Renal pelvis (tissue), 12 donors: ENCODE measurements at places on chromosomes 16 and 17.

DNA sequence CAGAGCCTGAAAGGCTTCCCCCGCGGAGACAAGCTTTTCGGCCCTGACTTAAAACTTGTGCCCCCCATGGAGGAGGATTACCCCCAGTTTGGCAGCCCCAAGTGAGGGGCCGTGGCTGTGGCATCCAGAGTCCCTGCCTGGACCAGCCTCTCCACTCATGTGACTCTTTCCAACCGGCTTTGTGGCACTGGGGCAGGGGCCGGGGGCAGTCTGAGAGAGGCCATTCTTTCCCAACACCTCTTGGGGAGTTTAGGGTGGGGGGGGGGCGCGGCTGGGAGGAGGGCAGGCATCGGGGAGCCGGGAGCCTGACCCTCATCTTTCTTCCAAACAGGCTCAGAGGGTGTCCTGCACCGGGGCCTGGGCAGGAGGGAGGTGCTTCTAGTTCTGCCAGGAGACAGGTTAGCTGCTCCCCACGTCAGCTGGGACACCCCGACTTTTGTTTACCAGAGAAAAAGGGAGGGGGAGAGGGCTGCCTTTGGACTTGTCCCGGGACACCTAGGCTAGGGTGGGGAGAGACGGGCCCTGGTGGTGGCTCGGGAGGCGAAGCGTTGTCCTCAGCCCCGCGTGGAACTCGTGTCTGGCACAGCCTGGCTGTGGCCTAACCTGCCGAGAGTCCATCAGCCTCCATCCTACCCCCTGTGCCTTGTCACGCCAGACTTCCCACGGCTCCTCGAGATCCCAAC is 7.3 kb upstream of the SERPINF1 start:
- DNase-seq = no peak

DNA sequence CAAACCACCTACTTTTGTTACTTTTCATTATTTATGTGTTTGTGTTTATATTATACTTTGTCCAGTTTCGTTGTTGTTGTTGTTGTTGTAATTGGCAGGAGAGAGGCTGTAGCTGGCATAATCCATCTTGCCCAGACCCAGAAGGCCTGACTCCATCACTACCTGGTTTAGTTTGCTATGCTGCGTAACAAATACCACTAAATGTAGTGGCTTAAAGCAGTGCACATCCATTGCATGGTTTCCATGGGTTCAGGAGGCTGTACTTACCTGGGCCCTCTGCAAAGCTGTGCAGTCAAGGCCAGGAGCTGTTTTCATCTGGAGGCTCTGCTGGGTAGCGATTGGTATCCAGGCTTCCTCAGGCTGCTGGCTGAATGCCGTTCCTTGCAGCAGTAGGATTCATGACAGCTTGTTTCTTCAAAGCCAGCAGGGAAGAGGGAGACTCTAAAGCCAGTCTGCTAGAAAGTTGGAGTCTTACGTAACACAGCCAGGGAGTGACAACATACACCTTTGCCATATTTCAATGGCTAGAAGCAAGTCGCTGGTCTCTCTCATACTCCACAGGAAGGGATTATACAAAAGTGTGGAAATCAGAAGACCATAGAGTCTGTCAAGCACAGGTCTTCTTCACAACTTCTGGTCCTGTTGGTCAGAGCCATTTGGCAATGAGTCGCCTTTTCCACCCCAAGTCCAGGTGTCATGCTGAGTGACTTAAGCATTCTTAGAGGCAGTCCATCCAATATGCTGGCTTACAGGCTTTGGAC is 41.1 kb downstream of the TNRC6C start:
- no peak for DNase-seq

DNA sequence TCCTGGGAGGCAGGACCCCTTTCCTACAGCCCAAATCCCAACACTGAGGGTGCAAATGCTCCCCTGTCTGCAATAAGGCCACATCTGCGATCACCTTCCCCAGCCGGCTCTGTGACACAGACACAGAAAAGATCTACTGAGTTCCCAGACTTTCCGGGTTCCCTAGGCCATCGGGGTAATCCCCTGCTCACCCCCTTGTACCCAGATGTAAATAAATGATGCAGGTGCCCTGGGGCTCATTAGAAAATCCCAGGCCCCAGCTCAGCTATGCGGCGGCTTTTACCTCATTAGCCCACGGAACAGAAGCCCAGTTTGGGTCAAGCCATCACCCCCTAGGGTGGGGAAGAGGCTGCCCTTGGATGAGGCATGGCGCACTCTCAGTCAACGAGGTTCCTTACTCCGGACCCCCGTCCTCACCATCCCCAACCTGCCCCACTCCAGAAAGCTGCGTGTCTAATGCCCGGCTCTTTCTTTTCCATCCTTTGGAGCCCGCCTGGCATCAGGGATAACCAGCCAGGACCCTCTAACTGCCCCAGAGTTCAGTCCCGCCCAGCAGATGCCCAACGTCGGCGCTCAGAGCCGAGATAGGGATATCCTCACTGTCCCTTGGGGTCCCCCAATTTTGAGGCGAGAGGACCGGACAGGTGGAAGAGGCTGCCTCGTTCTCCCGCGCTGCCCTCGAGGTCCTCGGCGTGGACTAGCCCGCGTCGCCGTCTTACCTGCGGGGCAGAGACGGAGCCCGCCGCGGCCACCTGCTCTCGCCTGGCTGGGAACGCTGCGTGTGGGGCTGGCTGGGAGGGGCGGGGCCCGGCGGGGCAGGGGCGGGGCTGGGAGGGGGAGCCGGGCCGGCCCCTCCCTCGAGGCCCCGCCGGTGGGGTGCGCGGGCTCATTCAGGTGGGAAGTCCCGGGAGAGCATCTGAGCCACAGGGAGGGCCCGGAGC is at the start of gene ZNF385C:
Gene ZNF385C, minus strand, starts transcription at position 783 of the 941 bp plus-strand sequence. CDS start 35,417 bp downstream, outside the sequence.
- no peak for DNase-seq

DNA sequence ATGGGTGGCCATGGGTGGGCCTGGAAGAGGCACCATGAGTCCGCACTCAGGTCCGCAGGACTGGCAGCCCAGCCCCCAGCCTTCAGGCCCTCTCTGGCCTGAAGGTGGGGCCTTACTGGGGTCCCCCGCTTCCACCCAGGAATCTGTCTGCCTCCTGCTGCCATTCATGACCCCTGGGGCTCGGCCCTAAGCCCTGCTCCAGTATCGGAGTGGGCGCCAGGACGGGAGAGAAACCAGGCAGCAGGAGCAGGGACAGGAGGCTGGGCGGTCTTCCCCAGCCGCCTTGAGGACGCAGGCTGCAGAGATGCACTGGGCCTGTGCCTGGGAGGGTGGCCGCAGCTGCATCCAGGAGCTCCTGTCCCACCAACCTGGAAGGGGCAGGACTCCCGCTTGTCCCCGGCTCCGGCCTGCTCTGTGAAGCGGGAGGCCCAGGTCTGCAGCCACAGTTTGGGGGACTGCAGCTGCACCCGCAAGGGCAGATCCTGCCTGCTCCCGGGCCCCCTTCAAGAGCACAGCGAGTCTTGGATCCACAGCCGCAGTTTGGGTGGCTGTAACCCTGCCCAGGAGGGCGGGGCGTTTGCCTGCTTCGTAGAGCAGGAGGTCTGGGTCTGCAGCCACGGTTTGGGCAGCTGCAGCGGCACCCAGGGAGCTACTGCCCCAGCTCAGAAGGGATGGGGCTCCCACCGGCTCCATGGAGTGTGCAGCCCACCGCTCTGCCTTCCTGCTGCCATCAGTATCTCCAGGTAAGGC is 81.8 kb upstream of the DNAJA2 start:
- DNase-seq = no peak

GRCh38 chr17:28501421-28502284 is 4.5 kb upstream of the FOXN1 start:
- no peak for DNase-seq

- no peak for DNase-seq
Observed at GRCh38 chr16:68997564-68997963, 107.9 kb upstream of the HAS3 start.

- DNase-seq = no peak
Observed at GRCh38 chr16:23464196-23464595, 11.2 kb upstream of the COG7 start.

DNA sequence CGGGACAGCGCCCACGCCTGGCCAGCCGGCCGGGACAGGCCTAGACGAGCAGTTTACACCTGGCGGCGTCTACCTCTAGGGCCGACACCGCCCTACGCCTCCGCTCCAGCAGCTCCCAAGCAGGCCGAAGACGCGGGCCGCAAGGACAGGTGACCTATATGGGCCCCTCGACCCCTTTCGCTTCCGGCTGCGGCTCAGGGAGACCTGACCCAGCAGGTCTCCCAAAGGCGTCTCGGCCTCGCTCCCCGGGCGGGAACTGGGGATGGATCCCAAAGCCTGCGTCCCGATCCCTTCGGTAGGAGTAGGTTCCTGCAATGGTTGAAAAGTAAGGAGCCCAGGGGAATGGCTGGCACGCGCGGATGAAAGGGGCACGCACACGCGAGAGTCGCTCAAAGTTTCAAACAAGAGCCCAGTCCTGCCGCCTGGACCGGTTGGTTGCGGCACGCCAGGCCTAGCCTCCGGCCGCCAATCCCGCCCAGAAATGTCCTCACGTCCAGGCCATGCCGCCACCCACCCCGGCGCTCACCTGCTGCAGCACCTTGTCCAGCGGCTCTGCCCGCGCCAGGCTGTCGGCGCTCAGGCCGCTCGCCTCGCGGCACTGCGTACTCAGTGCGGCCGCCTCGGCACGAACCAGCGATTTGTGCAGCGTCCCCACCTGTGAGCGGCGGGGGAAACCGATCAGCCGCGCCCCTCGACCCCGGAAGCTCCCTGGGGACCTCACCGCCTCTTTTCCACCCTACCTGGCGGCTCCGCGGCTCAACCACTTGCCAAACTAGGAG is 630 bp downstream of the ESRP2 start:
- DNase-seq = peak; percentile 15

GRCh38 chr16:89369266-89369895 is 121.0 kb downstream of the ANKRD11 start:
- DNase-seq = no peak

DNA sequence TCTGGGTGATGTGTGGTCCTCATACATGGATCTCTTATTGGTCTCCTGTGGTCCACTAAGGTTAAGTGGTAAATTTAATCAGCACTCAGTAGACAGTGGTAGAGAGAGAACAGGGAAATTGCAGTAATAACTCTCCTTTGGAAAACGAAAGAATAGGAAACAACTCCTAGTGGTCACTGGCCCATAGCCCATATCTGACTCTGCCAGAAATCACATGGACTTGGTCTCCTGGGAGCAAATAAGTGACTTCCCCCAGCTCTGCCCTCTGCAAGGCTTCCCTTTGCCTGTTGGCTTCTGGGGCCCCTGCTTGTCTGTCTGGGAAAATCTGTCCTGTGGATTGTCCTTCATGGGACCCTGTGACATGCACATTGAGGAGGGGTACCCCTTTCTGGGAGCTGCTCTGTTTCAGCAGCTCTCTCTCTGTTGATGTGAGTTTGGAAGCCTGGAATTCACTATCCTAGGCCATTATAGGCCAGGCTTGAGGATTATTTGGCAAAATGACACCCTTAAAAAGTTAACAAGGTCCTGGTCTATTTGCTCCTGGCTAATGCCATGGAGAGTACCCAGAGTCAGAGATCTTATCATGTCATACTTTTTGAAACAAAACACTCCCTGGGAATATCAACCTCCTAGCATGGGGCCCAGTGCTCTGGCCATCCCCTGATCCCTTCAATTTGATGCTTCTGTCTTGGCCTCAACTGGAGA is 58.0 kb upstream of the HNF1B start:
- DNase-seq = no peak

GRCh38 chr16:30335598-30336474 is 19.3 kb downstream of the CD2BP2 start:
- no peak for DNase-seq

DNA sequence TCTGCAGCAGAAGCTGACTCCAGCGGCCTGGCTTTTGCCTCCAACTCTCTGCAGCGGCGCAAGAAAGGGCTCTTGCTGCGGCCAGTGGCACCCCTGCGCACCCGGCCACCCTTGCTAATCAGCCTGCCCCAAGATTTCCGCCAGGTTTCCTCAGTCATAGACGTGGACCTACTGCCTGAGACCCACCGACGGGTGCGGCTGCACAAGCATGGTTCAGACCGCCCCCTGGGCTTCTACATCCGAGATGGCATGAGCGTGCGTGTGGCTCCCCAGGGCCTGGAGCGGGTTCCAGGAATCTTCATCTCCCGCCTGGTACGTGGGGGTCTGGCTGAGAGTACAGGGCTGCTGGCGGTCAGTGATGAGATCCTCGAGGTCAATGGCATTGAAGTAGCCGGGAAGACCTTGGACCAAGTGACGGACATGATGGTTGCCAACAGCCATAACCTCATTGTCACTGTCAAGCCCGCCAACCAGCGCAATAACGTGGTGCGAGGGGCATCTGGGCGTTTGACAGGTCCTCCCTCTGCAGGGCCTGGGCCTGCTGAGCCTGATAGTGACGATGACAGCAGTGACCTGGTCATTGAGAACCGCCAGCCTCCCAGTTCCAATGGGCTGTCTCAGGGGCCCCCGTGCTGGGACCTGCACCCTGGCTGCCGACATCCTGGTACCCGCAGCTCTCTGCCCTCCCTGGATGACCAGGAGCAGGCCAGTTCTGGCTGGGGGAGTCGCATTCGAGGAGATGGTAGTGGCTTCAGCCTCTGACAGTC is 1.3 kb downstream of the PARD6A start:
- DNase-seq = no peak

DNA sequence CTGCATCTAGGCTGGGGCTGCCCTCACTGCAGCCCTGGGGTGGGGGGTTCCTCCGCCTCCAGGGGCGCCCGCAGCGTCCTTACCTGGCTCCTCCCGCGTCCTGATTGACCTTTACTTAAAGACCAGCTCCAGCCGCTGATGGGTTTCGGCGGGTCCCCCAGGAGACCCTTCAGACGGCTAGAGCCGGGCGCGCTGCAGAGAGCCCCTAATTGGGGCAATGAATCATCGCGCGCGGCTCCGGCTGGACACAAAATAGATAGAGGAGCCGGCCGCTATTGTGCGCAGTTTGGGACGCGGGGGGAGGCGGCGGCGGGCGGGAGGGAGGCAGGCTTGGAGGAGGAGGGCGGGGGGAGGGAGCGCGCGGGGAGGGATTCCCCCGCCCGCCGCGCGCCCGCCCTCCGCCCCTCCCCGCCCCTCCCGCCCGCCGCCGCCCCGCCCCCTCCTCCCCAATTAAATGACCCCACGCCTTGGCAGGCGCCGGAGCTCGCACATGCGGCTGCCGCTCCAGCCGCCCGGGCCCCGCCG is 56.5 kb upstream of the CIBAR2 start:
- DNase-seq = no peak

- DNase-seq = no peak
Observed at GRCh38 chr17:55223524-55223923, 41.2 kb upstream of the HLF start.

GRCh38 chr17:76166168-76166567 is 25.1 kb upstream of the FOXJ1 start:
- no peak for DNase-seq

GRCh38 chr17:66429680-66430079 is 127.3 kb downstream of the PRKCA start:
- DNase-seq = no peak

DNA sequence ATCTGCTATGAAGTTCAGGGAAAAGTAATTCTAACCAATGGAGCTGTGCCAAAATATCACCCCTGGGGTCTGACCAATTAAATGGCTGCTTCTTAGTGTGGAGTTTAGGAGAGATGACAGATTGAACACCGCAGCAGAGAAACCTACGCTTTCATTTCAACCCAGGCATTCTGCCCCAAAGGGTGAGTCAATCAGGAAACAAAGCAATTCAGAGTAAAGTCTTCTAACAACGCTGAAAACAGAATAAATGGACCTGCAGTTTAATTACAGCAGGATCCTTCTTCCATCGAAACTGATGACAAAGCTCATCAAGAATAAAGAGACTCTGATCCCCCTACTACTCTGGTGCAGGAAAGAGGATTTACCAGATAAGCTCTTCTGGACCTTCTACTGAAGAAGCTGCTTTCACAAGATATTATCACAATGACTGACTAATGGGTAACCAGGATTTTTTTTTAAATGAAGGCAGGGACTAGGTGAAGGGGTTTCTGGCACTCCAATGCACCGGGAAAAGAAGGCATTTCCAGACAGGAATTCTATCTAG is 16.7 kb downstream of the RFFL start:
- DNase-seq = no peak
